ENCODE measurements at places on chromosomes 5 and 9.
A peak's percentile ranks its signal among the peaks of the same experiment; 100 is the strongest.

- no peak for DNase-seq
Measured at GRCh38 chr9:22102146-22103053, 93.3 kb upstream of the CDKN2B start.

GRCh38 chr5:179130101-179130681, 70.0 kb downstream of the ZNF354C start:
- no peak for DNase-seq

- DNase-seq, result no peak
Measured at GRCh38 chr5:100902440-100903038, 543 bp downstream of the ST8SIA4 start.

GRCh38 chr9:125343518-125344275, 82.1 kb downstream of the GAPVD1 start:
- DNase-seq, result no peak

DNA sequence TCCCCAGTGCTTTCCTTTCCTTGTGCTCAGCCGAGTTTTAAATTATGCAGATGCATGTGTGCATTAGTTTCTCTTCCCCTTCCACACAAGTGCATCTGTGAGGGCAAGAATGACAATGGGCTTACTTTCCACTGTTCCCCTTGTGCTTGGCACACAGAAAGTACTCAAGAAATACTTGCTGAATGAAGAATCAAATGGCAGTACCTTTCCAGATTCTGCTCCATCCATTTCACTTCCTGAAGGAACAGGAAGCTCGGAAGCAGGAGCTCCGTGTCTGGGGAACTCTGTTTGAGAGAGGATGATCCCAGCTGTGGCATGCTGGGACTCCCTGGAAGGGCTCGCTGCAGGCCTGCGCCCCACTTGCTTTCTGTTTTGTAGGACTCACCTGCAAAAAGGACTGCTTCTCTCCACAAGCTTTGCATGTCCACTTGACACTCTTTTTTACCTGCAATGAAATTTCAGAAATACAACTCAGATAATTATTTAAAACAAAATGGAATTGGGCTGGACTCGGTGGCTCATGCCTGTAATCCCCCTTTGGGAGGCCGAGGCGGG, 5.5 kb downstream of the MRNIP start:
- DNase-seq, result no peak

GRCh38 chr9:90037146-90037797, 432.5 kb downstream of the GADD45G start:
- DNase-seq, result no peak

- DNase-seq, result peak; percentile 71
Measured at GRCh38 chr9:22010866-22011625, 1.9 kb upstream of the CDKN2B start.

DNA sequence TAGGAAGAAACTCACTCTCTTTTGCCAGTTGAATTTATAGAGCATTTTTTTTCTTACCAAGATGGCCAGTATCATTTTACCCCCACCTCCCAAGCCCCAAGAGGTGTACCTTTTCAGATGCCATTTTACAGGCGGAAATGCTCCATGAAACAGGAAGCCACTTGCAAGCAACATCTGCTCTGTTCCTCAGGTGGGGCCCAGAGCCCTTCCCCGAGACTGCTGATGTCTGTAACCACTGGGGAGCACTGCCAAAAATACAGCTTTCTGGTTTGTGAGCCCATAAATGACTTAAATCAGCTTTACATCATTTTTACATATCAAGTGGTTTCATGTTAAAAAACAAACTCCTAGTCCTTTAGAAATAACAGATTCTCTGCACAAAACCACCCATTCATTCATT, 42.9 kb upstream of the GARNL3 start:
- no peak for DNase-seq

DNA sequence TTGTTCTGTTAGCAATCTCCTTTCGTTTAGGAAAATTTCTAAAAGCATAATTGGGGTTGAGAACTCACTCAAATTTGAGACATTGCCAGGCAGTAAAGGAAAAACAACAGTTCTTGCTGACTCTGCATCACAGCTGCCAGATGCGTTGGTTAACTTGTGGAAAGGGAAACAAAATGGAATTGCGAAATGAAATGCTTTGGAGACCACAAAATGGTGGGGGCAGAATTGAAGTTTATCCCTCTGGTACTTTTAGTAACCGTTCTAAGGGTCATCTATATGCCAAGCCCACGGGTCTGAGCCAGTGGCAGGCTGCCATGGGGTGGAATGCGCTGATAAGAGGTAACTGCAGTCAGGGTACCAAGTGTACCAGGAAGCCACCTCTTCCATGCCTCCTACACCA, 28.6 kb upstream of the SELENOP start:
- DNase-seq, result no peak

- DNase-seq, result no peak
Measured at GRCh38 chr5:98635656-98636055, 137.8 kb upstream of the RGMB start.

- DNase-seq, result no peak
Measured at GRCh38 chr5:139104577-139105276, 93.4 kb downstream of the SIL1 start.

- DNase-seq, result no peak
Measured at GRCh38 chr5:76705574-76705973, 10.4 kb upstream of the F2R start.

GRCh38 chr5:167767795-167768194, 523.6 kb upstream of the WWC1 start:
- no peak for DNase-seq

DNA sequence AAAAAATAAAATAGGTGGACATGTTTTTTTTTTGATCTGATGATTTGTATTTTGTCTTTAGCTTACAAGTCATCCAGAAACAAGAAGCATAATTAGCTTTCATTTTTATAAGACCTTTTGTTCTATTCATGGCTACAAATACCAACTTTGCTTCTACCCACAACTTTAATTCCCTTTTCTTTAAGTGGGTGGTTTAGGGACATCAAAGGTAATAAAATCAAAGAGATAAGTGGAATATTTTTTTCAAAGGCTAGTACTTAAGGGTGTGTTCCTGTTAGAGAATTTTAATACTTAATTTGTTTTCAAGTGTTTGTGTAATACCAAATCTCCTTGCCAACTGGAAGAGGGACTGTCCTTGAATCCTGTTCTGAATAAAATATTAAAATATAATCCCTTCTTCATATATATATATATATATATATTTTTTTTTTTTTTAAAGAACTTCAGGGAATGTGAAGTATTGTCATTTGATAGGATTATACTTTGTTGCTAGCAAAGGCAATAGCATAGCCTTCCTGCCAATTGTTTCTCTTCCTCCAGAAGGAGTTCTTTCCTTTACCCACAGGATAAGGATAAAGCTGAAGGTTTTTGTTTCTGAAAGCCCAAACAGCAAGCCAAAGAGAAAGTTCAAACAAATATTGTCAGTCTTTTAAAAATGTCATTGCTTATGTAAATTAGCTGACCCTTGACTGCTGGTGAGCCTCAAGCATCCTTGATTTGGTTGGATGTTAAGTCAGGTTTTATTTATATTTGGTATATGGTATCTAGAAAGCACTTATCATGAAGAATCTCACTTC, 108.9 kb downstream of the PAM start:
- no peak for DNase-seq

GRCh38 chr5:172858990-172859811, 25.1 kb downstream of the ERGIC1 start:
- DNase-seq, result no peak

GRCh38 chr9:111525056-111525977, at the start of gene ZNF483:
TSS of gene ZNF483 (plus strand) at chr9:111525179. CDS start at chr9:111527396, 2,217 bp downstream.
- peak; percentile 84 for DNase-seq

- no peak for DNase-seq
Measured at GRCh38 chr5:9712911-9713310, 82.8 kb upstream of the TAS2R1 start.

DNA sequence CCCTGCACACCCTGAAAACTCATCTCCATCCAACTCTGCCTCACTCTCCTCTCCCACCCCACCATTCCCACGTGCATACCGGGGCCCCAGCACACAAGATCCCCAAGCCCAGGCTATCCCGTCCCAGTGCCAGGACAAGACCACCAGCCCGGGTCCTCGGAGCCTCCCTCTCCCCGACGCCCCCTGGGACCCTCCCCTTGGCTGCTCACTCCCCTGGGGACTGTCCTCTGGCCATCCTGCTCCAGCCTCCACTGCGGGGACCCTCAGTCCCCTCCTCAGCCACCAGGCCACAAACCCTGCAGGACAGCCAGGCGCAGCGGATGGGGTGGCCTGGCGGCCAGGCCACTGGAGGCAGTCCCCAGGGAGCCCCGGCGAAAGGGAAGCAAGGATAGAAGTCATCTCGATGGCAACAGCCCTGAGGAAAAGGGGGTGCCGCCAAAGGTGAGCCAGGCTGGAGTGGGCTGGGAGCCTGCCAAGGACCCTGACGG, 62.8 kb downstream of the C9orf50 start:
- no peak for DNase-seq

DNA sequence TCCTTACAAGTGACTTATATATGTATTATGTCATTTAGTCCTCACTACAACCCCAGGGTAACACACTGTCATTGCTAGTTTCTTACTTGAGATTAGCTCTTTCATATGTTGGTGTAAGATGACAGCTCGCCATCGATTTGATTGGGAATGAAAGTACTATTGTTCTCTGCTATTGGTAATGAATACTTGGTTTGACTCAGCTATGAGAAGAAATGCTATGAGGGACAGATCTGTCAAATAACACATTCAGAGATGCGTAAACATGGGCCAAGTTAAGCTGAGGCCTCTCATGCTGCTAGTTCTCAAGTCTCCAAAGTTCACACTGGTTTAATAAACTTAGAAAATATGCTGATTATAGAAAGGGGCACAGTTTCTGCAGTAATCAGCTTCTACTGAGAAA, 142.7 kb downstream of the SGCD start:
- no peak for DNase-seq

- no peak for DNase-seq
Measured at GRCh38 chr5:90037646-90038045, 371.9 kb downstream of the CETN3 start.

All from neural crest cell (in vitro differentiated cells).